Astrocyte of the cerebellum (primary cell): ENCODE measurements at places on chromosomes 11 and 22.

DNA sequence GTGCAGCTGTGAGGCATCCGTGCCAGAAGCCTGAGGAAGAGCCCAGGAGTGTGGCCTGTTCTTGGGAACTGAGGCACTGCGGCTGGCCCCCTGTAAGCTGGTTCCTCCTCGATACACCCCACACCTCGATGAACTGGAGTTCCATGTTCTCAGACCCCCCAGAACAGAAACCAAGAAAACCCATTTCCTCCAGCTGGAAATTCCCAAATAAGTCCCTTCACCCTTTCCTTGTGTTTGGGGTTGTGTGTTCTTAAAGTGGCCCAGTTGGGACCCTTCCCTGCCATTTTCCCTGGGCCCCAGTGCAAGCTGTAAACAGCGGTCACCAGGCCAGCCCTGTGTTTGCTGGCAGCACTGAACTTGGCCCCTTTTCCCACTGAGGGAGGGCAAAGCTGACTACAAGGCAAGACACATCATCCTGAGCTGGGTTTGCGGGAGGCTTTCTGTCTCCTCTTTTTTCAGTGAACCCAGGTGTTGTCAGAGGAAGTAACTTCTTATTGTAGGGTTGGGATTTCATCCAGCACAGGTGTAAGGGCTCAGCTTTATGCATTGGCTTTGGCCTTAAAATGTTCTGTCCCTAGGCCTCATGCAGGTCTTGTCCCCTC is 60.1 kb upstream of the MPEG1 start:
- no peak for DNase-seq

GRCh38 chr11:1337647-1338007 is 28.2 kb upstream of the TOLLIP start:
- no peak for DNase-seq

- no peak for DNase-seq
Observed at GRCh38 chr11:105071089-105071732, 26.1 kb upstream of the CARD16 start.

DNA sequence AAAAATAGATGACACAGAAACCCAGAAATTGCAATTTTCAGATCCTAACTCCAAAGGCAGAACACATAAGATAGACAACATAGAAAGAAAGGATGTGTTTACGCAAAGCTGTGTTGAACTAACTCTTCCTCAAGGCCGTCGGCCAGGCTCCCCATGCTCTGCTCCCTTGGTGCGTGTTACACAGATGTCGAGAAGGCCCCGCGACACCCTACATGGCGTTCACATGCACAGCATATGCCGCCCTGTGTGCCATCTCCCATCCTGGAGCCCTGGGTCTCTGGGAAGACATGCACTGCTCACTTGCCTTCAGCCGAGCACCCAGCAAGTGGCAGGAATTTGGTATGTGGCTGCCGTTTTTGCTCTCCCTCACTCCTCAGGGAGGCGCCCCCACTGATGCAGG is 47.0 kb upstream of the ARFGAP3 start:
- DNase-seq, result no peak

DNA sequence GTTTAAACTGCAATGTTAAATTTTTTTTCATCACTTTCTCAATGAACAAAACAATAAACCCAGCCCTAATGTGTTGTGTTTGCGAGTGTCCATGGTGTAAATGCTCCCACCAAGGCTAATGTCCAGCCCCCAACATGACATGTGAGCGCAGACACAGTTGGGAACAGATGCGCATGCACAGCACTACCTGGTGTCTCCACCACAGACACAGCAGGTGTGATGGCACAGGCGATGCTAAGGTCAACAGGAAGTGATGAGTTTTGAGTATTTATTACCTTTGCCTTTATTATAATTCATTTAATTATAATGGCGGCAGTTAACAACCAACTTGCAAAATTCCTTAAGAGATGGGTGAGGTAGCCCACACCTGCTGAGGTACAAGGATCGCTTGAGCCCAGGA is 42.9 kb downstream of the MICAL3 start:
- DNase-seq, result no peak
